ENCODE measurements at places on chromosomes 7 and 10. TPM values are rescaled to one million over a fixed set of nuclear protein-coding genes. Genes with fewer than 3 reads are reported as not detected.

DNA sequence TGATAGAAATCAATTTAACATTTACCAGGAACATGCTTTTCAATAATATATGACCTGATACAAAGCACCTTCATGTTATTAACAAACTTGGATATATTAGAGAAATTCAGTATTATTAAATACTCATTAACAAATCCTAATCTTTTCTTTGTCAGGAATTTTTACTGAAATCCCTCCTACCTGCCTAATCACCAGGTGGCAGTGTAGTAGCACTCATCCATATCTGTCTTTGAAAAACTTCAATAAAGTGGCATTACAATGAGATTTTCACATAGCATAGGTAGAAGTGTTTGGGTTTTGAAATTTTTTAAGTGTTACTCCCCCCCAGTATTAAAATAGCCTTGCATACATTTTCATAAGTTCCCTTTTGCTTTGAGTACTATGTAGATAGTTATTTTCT, 1246.6 kb upstream of the LRRN3 start:
- peak; percentile 31 for DNase-seq

DNA sequence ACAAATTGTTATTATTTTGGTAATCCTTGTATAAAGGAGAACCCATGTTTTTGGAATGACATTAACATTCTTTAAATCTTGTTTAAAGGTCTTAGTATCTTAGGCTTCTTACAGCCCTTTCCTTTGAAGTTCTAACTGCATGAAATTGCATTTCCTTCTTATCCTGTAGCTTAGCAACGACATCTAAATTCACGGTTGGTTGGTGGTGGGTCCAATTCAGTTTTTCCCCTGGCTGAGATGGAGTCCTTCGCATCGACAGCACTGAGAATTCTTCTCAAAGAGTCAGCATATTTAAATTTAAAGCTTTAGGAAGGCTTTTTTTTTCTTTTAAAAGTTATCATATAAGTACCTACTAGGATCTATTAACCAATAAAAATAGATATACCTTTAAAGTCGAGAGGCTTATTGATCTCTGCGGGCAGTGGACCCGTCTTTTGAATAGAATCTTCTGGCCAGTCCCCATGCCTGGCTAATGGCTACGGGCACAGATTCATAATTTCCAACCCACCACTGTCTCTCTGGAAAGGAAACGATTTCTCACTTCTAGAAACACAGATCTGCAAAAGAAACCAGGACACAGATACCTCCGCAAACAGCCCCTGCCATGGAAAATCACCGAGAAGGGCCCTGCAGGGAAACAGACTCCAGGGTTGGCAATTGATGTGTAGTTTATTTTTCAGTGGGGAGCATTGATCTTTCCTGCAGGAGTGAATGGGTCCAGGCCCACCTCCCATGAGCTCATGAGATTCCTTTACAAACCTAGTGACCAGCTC, 63.4 kb downstream of the RAMP3 start:
- DNase-seq, result no peak

DNA sequence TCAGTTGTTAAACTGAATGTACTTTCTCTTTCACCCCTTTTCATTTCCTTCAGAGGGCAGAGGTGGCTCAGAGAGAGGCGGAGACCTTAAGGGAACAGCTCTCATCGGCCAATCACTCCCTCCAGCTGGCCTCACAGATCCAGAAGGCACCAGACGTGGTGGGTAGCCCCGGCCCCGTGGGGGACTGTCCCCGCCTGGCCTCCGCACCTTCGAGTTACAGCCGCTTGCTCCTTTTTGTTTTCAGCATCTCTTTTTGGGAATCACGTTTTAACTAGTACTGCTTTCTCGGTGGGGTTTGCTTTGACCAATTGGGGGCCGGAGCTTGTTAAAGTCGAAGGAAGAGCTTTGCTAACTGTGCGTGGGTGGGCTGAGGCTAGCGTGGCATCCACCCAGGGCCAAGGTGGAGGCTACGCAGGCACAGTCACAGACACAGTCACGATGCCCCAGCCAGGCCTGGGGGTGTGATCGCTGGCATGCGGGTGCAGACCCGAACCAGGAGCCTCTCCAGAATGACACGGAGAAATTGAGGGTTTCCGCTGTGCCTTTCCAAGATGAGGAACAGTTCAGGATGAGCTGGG, 116.2 kb upstream of the SH2B2 start:
- no peak for DNase-seq

GRCh38 chr10:111075577-111076185, 1.1 kb upstream of the ADRA2A start:
- no peak for DNase-seq

- DNase-seq, result no peak
Observed at GRCh38 chr10:58662314-58662713, 149.6 kb downstream of the BICC1 start.

GRCh38 chr10:29740981-29741545, 106.3 kb upstream of the SVIL start:
- peak; percentile 73 for DNase-seq

GRCh38 chr7:157479326-157479725, 142.5 kb downstream of the DNAJB6 start:
- no peak for DNase-seq

GRCh38 chr7:55438085-55438756, 73.1 kb downstream of the LANCL2 start:
- DNase-seq, result no peak

- DNase-seq, result peak; percentile 17
Observed at GRCh38 chr7:82164813-82165212, 278.8 kb downstream of the CACNA2D1 start.

GRCh38 chr7:96697822-96698221, 11.8 kb downstream of the SEM1 start:
- DNase-seq, result no peak

DNA sequence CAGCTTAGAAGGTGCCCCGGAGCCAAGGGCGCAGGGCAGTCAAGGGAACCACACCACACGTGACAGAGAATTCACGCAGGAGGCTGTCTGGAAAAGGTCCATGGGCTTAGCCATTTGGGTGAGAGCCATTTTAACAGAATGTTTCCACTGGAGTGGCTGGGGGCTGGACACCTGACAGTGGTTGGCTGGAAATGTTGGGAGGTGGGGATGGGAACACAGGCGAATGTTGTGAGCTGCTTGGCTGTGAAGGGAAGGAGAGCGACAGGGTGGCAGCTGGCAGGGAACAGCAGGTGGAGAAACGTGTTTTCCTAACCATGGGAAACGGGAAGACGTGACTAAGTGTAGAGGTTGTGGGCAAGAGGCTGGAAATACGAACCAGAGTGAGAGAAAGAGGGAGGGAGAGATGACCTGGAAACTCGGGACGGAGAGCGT, 100.5 kb upstream of the ZNF32 start:
- no peak for DNase-seq

DNA sequence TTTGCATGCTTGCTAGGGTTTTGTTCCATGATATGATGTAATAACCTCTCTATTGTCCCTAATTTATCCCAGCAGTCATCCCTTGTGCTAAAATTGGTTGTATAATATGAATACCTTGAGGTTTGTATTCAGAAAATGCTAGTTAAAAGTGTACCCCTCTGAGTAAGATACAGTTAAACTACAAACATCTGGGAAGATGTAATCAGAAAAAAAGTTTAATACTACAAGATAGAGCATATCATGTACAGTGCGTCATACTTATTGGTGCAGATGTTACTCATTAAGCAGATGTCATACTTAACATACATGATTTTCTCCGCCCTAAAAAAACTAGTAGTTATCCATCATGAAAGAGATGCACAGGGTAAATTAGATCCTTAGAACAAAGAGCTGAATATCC, 336.1 kb upstream of the KCND2 start:
- no peak for DNase-seq

DNA sequence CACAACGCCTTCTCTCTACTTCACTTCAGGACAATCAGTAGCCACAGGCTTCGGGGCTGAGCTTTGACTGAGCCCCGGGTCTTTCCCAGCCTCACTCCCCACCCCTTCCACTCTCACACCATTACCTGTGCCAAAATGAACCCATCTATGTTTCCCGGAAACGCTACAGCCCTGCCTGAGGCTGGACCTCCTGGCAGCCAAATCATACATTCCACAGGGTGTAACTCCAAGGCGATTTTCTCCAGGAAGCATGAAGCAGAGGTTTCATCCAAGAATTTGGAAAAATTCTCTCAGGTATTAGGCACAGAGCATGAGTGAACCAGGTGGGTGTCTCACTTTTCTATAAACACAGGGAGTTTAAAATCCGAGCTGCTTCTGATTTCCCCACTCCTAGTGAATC, 286.3 kb downstream of the TNS3 start:
- DNase-seq, result no peak

- DNase-seq, result no peak
Observed at GRCh38 chr7:66356277-66356721, 151.2 kb downstream of the TPST1 start.

- no peak for DNase-seq
Observed at GRCh38 chr10:23981520-23982309, 227.2 kb upstream of the KIAA1217 start.

- DNase-seq, result no peak
Observed at GRCh38 chr10:102705531-102705930, 8.7 kb downstream of the ARL3 start.

- DNase-seq, result no peak
Observed at GRCh38 chr10:5500910-5501309, 1.5 kb upstream of the CALML5 start.

GRCh38 chr7:30066687-30067086, 38.5 kb downstream of the PLEKHA8 start:
- DNase-seq, result no peak

DNA sequence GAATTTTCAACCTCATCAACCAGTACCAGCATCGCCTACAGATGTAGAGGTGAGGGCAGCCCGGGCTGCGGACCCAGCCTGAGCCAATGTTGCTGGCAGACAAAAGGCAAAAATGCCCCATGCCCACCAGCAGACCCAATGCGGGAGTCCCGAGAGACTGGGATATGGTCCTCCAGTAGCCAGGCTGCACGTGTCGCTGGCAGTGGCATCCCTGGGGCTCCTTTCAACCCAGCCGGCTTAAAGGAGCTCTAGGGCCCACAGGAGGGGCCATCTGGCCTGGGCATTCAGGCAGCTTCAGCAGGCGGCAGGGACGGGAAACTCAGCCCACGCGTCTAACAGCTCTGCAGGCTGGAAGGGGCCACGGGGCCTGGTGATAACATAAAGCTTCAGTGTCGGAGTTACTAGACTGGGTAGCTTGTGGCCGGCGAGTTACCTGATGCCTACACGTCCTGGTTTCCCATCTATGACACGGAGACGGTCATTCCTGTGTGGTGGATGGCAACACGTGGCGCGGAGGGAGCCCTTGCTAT, 70.7 kb downstream of the PROSER2 start:
- DNase-seq, result no peak

DNA sequence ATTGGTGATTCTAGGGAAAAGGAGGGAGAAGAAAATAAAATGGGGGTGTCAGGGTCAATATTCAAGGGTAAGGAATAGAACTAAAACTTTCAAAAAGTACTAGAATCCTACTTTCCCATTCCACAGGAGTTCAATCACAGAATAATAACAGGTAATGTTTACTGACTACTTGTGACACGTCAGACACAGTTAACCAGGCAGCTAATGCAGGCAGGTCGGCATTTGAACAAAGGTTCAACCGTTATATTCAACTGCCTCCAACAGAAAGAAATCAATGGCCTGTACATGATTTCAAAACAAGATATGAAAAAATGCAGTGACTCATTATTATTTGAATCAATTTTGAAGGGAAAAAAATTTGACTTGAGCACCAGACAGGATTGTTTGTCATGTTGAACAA, 3.1 kb downstream of the ASB15 start:
- DNase-seq, result no peak

DNA sequence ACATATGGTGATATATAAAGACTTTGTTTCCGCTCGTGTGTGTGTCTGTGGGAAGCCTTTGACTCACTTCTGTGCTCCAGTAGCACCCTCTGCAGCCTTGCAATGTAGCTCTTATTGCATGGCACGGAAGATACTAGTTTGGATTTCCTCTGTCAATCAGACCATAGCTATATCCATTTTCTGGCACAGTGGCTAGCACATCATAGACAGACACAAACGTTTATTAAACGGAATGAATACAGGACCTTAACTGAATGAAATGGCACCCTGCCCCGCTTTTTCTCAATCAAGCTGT, 124.0 kb upstream of the PTPN20 start:
- DNase-seq, result peak; percentile 18

GRCh38 chr10:116888380-116889055, 39.2 kb downstream of the ENO4 start:
- no peak for DNase-seq

SEMA3A gene
- 2.0 TPM for polyA plus RNA-seq

RTKN2 gene
- 9.1 TPM for polyA plus RNA-seq

DDC gene
- polyA plus RNA-seq, result 4.1 TPM

MTURN gene
- 19.3 TPM for polyA plus RNA-seq

KIAA1217 gene
- 40.0 TPM for polyA plus RNA-seq

TMEM176B gene
- 69.3 TPM for polyA plus RNA-seq

DPP6 gene
- polyA plus RNA-seq, result 26.0 TPM

SPAG6 gene
- polyA plus RNA-seq, result 258 TPM
